Breast epithelium (tissue), 4 donors: ENCODE measurements at places on chromosomes 1 and 21. TPM values are rescaled to one million over a fixed set of nuclear protein-coding genes. Genes with fewer than 3 reads are reported as not detected.

- DNase-seq = no peak
These were observed 47.7 kb downstream of the ZNF644 start for GRCh38 chr1:90973897-90974798.

- DNase-seq = no peak
These were observed 176.5 kb upstream of the HOOK1 start for GRCh38 chr1:59638231-59638711.

- no peak for DNase-seq
These were observed 696 bp upstream of the GPATCH3 start for GRCh38 chr1:26900815-26901511.

KCNE2 gene
- total RNA-seq = not detected

LRRC39 gene
- 2.5 TPM for total RNA-seq

NBPF4 gene
- 0.33 TPM for total RNA-seq

- DNase-seq = no peak
These were observed 20.2 kb downstream of the DESI2 start for GRCh38 chr1:244672946-244673682.

DNA sequence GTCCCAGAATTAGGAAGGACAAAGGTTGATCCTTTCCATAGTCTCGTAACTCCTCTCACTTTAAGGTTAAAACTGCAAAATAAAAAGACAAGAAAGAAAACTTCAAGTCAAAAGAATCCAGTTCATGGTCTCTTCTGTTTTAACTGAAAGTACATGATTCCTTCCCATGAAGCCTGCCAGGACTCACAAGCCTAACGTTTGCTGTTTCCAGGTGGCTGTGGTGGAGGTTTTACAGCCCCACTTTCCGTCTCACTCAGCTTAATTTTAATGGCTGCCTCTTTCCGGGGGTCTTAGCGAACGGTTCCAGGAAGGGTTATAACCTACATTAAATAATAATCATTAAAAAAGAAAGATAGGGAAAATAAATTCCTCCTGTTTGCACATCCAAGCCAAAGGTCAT, 136.8 kb upstream of the SPAG17 start:
- no peak for DNase-seq

GRCh38 chr21:17610911-17611310, 1.8 kb downstream of the BTG3 start:
- no peak for DNase-seq

DNA sequence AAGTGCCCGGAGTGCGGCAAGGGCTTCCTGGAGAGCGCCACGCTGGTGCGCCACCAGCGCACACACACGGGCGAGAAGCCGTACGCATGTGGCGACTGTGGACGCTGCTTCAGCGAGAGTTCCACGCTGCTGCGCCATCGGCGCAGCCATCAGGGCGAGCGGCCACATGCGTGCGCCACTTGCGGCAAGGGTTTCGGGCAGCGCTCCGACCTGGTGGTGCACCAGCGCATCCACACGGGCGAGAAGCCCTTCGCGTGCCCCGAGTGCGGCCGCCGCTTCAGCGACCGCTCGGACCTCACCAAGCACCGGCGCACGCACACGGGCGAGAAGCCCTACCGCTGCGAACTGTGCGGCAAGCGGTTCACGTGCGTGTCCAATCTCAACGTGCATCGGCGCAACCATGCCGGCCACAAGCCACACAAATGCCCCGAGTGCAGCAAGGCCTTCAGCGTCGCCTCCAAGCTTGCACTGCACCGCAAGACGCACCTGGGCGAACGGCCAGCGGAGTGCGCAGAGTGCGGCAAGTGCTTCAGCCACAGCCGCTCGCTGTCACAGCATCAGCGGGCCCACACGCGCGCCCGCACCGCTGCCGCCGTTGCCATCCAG, 10.0 kb downstream of the ZNF672 start:
- DNase-seq = no peak

- no peak for DNase-seq
These were observed 42.1 kb upstream of the NBPF3 start for GRCh38 chr1:21397813-21398188.

SLC35D1 gene
- 16.0 TPM for total RNA-seq

- no peak for DNase-seq
These were observed 47.3 kb downstream of the NTNG1 start for GRCh38 chr1:107188160-107188559.

GPR3 gene
- total RNA-seq = 0.16 TPM

DNA sequence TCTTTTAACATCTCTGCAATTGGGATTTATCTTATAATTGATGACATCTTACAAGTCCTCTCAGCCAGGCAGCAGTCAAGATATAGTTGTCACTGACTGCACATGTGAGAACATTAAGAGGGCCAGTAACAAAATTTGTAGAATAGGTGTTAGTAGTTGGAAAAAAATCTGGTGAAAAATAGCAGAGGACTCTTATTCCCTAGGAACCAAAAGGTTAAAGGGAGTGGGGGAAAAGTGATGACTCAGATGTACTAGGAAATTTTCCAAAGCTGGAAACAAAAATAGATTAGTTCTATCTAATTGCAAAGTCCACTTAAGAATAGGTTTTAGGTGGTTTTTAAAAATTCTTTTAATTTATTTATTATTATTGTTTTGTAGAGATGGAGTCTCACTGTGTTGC, 3.6 kb downstream of the NUP210L start:
- DNase-seq = no peak

- no peak for DNase-seq
These were observed 32.1 kb downstream of the ALDH9A1 start for GRCh38 chr1:165666152-165666825.

DNA sequence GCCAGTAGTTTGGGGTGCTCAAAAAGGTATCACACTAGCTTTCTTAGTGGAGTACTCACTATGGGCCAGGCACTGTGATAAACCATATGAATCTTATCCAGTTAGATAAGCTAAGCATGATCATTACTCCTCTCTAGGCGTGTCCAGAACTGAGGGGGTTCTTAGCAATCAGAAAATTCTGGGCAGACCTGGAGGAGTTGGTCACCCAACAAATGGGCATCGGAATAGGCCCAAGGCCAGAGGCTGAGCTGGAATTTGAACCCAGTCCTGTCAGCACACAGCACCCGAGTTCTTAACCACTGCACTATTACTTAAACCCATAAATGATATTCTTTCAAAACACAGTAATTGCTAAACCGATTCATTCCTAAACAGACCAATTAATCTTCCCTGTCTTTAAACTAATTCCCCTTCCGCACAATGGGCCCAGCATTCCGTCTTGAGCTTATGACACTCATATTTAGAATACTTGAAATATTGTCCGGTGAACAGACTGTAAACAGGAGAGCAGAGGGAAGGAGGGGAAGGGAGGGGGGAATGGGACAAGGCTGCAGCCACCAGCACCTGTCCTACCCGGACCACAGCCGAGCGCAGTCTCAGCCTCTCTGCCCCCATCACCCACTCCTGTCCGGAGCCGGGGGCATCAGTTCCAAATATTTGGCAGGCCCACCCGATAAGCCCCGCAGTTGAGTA, 113.0 kb upstream of the GADD45A start:
- DNase-seq = no peak
